GM06990 (cell line): ENCODE measurements at places on chromosomes 1 and 21.

GRCh38 chr1:53393325-53393792, 65.5 kb upstream of the LRP8 start:
- peak; percentile 39 for DNase-seq

DNA sequence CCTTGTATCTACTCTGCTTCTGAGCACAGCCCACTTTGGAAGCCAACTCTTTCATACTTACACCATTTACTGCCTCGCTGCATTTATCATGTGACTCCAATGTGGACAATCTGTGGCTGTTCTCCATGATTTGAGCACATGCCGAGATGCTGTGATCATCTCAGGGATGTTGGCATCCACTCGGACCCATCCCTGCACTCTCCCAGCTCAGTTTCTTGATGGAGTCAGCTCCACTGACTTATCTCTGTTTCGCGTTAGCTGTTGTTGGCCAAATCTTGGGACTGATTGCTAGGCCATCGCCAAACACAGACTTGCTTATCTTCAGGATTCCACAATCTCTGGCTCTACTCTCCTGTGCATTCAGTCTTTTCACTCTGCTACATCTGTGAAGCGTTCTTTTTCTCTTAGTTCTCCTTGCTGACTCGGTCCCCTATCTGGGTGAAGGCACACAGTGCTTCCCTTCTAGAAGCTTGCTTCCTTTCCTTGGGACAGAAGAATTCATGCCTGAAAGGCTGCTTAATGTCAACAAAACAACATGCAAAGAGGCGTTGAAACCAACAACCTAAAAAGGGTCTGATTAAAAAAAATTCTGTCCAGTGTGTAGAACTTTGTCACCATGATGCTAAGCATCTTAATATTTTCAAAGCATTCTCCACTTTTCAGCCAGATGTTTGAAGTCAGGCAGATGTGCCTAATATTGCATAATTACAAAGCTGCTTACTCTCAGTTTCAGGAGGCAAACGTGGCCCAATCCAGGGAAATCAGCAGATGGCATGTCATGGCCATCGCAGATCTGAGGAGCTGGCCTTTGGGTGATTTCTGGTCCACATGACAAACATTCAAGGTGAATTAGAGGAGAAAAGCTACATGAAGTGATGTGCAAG, 120.7 kb downstream of the NGF start:
- DNase-seq: no peak

DNA sequence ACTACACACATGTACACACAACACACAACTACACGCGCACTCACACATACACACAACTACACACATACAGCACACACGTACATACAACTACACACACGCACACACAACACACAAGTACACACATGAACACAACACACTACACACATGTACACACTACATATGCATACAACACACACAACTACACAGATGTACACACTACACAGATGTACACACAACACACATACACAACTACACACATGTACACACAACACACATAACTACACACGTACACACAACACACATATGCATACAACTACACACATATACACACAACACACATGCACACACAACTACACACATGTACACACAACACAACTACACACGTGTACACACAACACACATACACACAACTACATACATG, 318.6 kb downstream of the CAMTA1 start:
- DNase-seq: no peak

DNA sequence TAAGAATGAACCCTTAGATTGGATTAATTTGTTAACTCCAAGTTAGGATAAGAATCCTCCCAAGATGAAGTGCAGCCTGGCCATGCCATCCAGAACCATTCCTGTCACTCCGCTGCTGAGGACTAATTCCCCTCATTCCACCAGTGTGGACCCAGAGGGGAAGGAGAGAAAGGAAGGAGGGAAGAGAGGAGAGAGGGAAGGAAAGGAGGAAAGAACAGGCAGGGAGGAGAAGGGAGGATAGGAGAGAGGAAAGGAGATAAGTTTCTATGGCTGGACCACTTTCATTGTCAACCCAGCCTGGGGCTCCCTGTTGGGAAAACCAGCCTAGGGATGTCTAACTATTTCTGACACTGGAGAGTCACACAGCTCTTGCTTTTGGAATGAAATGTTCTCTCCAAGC, 4.7 kb downstream of the MRAP start:
- no peak for DNase-seq

DNA sequence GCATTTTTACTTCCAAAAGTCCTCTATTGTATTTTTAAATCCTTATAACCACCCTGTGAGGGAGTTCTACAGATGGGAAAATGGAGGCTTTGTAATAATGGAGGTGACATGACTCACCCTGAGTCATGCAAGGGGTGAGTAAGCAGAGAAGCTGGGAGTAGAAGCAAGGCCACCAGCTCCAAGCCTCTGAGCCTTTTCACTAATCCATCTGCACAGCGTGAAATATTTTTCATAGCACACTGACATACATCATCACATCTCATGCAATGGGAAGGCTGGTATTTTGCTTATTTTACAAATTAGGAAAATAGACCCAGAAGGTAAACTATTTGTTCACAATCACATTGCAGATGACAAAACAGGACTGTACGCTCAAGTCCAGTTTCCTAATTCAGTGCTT, 96.9 kb downstream of the KCNH1 start:
- DNase-seq: no peak

DNA sequence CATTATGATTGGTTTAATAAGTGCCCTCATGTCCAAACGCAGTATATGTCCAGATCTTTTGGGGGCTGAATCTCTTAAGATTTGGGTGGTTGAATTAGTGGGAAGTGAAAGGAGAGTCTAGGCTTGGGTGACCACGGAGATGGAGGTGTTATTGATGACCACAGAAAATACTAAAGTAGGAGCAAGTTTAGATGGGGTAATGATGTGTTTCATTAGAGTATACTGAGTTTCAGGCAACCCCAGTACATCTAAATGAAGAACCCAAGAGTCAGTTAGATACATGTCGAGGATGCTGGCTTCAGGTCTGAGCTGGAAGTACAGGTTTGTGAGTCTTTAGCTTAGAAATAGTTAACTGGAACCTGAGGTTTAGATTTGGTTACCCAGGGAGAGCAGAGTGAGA, 6.5 kb upstream of the ZZZ3 start:
- peak; percentile 16 for DNase-seq

DNA sequence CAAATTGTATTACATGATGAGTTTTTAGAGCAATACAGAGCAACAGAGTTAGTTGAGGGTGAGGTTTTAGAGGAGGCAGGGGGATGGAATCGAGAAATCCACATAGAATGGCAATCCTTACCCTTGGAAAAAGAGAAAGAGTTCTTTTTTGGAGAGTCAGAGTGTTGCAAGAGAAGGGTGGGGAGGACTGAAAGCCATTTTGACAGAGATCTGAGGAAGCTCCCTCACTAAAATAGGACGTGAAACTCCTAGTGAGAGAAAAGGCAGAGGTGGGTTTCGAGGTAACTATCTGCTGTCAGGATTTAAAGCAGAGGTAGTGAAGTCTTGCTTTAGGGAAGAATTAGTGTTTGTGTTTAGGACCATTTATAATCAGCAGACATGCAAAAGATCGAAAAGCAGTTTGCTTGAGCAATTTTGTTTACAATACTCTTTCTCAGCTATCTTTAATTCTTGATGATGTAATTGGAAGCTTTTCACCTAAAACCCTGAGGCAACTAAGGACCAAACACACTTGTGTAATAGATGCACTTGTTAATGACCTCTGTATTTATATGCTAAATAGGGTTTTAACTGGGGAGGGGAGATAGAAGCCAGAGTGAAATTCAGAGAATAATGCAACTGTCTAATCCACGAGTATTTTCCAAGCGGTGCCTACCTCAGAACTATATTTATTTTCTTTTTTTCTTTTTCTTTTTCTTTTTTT, 20.0 kb downstream of the ADAMTS5 start:
- DNase-seq: no peak

GRCh38 chr1:173294843-173295242, 87.7 kb upstream of the TNFSF4 start:
- DNase-seq: no peak

DNA sequence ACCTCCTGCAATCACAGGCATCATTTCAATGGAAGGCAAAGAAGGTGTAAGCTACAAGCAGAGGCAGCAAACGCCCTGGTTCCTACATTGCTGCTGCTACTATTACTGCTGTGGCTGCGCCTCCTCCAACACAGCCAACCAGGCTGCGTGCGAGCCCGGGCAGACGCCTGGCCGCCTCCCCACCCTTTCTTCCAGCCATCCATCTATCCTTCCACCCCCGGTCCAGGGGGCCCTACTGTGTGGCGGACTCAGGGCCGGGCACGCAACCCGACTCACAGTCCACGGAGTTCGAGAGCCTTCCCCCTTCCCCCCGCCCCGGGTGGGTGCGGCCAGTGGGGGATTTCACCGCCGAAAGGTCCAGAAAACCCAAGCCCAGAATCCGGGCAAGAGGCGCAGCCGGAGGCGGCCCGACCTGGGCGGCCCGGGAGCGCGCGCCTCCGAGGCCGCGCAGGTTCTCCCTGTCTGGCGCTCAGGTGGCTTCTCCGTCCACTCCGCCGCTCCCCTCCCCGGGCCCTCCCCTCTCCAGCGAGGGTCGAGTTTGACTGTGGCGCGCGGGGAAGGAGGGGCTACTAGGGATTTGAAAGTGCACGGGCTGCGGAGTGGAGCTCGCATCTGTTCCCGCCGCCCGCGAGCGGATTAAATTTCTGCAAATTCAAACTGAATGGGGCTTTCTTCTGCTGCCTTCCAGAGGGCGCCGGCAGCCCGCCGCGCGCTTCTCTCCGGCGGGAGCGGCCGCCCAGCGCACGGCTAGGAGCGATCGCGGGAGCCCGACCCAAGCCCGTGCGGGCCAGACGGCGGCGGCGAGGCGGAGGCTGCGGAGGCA, at the start of gene HUNK:
HUNK (plus strand) TSS at position 569 of the 823 bp plus-strand sequence. CDS start 655 bp downstream, outside the sequence.
- peak; percentile 16 for DNase-seq
